ENCODE measurements at places on chromosomes 16 and 17. TPM values are rescaled to one million over a fixed set of nuclear protein-coding genes. Genes with fewer than 3 reads are reported as not detected.

Gene ABCA8
- not detected for total RNA-seq

Gene KRT31
- not detected for total RNA-seq

Gene KCNJ12
- not detected for total RNA-seq

Gene PRDM7
- not detected for total RNA-seq

Gene GNPTG
- total RNA-seq = 22.1 TPM

Gene NPIPB13
- total RNA-seq = 20.4 TPM

Gene DHRS7C
- not detected for total RNA-seq

- no peak for DNase-seq
Measured at GRCh38 chr17:46800573-46800972, 17.9 kb downstream of the WNT3 start.

DNA sequence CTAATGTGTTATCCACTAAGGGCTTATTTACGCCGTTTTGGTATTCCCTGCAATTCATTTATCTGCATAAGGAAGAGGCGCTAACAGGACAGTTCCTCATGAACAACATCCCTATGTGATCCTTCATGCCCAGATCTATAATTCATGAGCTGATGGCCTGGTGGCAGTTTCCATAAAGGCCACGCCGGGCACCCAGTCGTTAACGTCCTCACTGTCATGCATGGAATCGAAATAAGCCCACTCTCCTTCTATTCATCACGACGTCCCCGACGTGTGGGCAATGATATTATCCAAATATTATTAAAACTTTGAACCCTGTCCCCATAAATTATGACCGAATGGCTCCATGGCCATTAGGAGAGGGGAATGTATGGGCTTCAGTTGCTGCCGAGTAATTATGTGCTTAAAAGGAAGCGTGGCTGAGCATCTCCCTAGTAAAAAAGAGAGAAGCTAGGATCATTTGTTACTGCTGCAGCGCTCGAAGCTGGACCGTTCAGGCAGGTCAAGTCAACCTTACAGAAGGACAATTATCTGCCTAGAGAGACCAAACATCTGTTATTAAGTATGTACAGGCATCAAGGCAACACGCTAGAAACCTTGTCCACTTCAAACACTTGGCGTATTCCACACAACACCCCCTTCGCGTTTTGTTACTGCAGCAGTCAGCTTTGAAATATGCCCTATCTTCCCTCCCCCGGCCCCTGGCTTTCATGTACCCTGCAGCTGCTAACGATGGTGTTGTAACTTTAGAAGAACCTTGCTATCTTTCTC lies 94.0 kb upstream of the SALL1 start:
- DNase-seq = no peak

DNA sequence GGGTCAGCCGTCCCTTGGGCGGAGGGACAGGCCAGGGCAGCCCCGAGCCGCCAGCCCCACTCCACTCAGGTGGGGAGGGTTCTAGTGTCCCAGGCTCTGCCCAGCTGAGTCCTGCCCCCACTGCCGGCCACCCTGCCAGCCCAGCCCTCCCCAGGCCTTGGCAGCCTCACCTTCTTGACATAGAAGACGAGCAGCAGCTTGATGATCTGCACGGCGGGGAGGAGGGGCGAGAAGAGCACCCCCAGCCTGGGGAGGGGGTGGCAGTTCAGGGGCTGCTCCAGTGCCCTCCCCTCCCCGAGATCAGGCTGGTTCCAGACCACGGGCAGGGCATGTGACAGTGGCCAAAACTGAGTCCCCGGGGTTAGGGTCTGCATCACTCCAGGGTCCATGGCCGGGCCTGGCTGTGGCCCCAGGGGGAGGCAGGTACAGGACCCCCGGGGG lies 9.7 kb downstream of the TMC6 start:
- DNase-seq = no peak

DNA sequence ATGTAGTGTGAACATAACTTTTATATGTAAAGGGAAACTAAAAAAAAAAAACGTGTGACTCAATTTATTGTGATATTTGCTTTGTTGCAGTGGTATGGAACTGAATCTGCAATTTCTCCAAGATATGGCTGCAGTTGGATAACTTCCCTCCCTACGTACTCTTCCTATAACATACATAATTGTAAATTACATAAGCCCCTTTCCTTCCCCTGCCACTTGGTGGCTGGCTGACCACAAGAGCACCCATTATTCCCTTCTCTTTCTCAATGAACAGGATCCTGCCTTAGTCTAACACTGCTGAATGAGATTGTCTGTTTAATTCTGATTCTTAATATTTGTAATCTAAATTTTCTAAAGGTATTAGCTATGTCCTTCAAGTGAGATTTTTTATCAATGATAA lies 27.8 kb downstream of the CCL4 start:
- DNase-seq = no peak

DNA sequence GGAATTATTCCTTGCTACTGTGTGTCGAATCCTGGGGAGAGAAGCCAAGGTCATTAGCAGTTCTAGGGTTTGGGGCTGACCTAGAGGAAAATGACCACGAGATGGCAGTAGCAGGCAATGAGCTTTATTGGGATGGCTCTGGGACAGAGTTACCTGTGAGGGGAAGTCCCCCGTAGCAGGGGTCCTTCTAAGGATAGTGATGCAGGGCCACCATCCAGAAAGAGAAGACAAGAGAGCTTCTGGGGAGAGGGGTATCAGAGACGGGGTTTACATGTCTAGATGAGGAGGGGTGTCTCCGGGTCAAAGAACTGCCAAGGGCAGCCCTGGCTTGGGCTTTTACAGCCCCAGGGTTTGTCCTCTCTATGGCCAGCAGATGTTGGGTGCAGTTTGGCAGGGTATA lies 6.4 kb upstream of the GGT6 start:
- DNase-seq = peak; percentile 64

- DNase-seq = no peak
Measured at GRCh38 chr16:19499006-19499405, 22.9 kb downstream of the GDE1 start.

DNA sequence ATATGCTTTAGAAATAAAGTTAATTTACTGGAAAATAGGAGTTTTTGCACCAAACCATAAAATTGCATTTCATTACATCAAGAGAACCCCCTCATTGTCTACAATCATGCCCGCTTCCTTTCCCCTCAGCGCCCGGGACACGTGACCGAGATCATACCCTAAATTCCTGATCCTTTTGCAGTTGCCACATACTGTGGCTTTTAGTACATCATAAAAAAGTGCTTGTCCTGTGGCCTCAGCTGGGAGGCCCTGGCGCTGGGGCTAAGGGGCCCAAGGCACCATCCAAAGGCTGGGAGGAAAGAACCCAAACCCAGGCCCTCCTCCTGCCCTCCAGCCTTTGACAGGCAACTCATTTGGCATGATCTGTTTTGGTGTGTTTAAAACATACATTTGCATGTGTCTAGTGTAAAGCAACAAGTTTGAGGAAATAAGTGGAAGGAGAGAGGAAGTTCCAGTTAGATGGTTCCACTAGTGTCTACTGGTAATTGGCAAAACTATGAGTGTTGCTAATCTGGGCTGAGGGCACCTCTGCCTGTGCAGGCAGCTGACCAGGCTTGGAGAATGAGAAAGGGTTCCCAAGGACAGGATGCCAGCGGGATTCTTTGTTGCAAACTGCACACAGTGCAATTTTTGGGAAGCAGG lies 6.0 kb downstream of the CDK5R1 start:
- no peak for DNase-seq

DNA sequence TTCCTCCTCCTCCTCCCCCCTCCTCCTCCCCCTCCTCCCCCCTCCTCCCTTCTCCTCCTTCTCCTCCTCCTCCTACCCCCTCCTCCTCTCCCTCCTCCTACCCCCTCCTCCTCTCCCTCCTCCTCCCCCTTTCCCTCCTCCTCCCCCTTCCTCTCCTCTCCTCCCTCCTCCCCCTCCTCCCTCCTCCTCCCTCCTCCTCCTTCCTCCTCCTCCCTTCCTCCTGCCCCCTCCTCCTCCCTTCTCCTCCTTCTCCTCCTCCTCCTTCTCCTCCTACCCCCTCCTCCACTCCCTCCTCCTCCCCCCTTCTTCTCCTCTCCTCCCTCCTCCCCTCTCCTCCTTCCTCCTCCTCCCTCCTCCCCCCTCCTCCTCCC lies 6.6 kb upstream of the PDP2 start:
- no peak for DNase-seq

DNA sequence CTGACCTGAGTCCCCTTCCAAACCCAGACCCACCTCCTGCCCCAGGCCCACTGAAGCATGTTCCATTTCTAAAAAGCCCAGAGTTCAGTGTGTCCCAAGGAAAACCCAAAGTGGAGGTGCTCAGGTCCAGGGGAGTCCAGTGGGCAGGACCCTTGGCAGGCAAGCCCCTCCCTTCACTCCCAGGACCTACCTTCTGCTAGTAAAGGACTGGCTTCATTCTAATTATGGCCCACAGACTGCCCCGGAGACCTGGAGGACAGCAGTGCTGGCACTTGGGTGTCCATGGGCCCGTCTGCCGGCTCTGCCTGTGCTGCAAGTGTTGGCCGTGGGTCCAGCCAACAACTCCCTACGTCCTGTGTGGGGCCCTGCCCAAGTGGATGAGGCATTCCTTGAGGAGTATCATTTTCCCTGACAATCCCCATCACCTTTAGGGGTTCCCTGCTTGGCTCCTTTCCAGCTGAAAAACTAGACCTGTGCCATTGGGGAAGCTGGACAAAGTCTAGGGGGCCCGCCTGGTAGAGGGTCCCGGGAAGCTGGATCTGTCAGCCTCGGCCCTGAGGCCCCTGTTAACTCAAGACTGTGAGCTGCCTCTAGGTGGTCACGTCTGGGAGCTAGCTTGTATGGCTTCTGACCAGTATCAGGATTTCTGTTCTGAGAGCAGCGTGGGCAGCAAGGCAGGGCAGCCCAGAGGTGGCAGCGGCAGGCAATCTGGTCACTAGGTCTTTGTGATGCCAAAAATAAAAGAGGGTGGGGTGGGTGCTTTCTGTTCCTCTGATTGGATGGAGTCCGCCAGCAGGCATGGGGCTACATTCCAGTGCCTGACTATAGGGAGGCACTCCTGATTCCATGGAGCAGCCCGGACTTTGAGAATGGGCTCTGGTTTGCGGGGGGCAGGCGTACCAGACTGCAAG lies 8.2 kb downstream of the CBX2 start:
- no peak for DNase-seq

DNA sequence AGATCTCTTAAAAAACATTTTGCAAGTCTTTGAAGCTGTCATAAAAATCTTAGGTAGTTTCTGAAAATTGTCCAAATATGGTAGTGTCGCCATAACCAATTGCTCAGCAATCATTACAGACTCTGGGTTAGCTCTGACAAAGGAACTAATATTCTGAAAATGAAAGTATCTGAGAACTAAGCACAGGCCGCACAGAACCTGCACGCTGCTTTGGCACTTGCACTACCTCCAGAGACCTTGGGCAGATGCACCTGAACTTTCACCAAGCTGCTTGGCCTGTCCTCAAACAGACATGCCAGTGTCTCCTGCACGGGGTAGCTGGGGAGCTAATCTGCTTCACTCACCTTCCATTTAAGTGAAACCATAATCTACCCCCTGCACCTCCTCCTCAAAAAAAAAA lies 317.0 kb downstream of the MAF start:
- DNase-seq = no peak

DNA sequence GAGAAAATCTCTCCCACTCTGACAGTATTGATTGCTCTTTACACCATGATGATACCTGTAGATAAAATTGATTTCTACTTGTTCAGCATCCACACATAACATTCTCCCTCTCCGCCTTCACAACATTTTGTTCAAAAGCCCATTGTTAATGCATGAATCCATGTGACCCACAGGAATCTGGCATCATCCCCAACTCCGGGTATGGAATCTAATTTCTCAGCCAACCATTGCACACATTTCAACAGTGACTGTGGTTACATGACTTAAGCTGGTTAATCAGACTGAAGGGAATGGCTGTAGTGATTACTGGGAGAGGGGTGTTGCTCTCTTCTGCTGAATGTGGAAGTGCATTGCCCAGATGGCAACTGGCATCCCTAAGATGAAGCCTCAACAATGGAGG lies 161.4 kb upstream of the C16orf82 start:
- DNase-seq = no peak

- no peak for DNase-seq
Measured at GRCh38 chr16:67544329-67544841, 15.8 kb downstream of the RIPOR1 start.

- no peak for DNase-seq
Measured at GRCh38 chr16:59514651-59515050, 780.5 kb upstream of the GOT2 start.

DNA sequence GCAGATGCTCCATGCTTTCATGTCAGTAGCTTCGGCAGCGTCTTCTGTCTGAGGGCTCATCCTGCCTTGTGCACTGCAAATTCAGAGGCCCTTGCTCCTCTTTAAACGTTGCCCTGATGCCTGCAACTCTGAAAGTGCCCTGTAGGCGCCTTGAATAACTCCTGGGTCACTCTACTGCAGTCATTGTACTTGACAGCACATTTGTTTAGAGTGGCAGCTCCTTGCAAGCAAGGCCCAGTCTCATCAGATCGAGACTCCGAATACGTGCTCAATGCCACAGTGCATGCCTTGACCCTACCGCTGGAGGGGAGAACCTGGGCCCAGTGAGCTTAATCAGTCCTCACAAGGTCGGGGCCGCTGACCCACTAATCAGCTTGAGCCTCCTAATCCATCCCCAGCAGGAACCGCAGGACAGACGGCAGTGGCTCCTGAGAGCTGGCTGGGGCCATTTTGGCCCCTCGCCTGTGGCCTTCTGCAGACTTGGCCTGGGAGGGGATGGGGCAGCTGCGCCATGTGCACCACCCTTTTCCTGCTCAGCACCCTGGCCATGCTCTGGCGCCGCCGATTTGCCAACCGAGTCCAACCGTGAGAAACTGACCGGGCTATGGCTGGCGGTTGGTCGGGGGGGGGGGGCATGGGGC lies at the start of gene PRCD:
PRCD (plus strand) TSS at position 414 of the 641 bp plus-strand sequence; CDS start at position 512, 98 bp downstream.
- no peak for DNase-seq

- no peak for DNase-seq
Measured at GRCh38 chr17:16459855-16460550, 32.0 kb downstream of the LRRC75A start.

GRCh38 chr16:1280783-1281182 lies 24.9 kb downstream of the TPSD1 start:
- DNase-seq = no peak

- no peak for DNase-seq
Measured at GRCh38 chr16:28297784-28298510, 5.6 kb downstream of the SBK1 start.

DNA sequence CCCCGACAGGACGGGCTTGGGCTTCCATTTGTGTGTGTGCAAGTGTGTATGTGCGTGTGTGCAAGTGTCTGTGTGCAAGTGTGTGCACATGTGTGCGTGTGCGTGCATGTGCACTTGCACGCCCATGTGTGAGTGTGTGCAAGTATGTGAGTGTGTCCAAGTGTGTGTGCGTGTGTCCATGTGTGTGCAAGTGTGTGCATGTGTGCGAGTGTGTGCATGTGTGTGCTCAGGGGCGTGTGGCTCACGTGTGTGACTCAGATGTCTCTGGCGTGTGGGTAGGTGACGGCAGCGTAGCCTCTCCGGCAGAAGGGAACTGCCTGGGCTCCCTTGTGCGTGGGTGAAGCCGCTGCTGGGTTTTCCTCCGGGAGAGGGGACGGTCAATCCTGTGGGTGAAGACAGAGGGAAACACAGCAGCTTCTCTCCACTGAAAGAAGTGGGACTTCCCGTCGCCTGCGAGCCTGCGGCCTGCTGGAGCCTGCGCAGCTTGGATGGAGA lies 23.1 kb upstream of the ITGAX start:
- no peak for DNase-seq

Data from activated T-cell treated with anti-CD3 and anti-CD28 coated beads, Interleukin-2, amount 50 U/mL, for 72 hours (primary cell).